Putamen (tissue), 1 donor: ENCODE measurements at places on chromosomes 2 and 18.

DNA sequence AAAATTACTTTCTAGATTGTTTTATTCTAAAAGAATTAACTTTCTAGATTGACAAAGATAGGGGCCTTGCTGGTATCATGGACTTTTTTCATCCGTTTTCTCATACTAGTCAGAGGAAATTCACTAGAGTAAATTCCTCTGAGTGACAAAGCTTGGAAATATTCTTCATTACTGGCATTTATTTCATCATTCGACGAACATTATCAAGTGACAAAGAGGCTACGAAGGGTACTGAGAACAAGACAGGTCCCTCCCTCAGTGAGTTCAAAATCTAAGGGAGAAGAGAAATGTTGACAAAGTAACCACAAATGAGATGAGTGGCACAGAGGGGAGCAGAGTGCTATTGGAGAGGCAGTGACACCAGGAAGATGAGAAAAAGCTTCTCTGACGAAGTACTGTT is 4.3 kb downstream of the EPG5 start:
- DNase-seq: no peak

GRCh38 chr2:15352363-15352762 is 208.8 kb downstream of the NBAS start:
- DNase-seq: no peak

- no peak for DNase-seq
Measured at GRCh38 chr2:85564144-85564563, 2.9 kb upstream of the GGCX start.

GRCh38 chr18:47341678-47342077 is 90.2 kb upstream of the SKOR2 start:
- no peak for DNase-seq

DNA sequence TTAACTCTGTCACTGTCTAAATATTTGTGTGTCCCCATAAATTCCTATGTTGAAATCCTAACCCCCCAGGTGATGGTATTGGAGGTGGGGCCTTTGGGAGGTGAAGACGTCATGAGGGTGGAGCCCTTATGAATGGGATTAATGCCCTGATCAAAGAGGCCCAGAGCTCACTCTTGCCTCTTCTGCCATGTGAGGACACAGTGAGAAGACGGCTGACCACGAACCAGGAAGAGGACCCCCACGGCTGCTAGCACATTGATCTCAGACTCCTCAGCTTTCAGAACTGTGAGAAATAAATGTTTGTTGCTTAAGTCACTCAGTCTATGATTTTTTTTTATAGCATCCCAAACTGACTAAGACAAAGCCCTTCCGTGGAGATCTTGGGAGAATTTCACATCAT is 71.2 kb downstream of the BCL2L11 start:
- no peak for DNase-seq

DNA sequence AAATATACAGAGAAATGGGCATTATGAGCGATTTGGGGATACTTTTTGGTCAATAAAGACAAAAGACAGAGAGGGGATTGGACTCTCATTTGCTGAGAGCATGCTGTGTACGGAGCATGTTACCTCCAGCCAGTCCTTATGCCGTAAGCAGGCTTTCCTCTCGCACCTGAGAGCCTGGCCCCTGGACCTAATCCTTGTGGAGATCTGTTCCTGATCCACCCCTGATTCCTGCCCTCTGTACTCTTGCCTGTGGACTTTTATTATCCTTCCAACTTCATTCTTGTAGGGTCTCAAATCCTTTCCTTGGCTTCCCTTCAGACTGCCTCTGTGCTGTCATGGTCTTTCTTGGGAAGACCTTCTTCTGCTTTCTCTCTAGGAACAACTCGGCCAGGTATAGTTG is 803.1 kb upstream of the RAB6C start:
- DNase-seq: no peak

DNA sequence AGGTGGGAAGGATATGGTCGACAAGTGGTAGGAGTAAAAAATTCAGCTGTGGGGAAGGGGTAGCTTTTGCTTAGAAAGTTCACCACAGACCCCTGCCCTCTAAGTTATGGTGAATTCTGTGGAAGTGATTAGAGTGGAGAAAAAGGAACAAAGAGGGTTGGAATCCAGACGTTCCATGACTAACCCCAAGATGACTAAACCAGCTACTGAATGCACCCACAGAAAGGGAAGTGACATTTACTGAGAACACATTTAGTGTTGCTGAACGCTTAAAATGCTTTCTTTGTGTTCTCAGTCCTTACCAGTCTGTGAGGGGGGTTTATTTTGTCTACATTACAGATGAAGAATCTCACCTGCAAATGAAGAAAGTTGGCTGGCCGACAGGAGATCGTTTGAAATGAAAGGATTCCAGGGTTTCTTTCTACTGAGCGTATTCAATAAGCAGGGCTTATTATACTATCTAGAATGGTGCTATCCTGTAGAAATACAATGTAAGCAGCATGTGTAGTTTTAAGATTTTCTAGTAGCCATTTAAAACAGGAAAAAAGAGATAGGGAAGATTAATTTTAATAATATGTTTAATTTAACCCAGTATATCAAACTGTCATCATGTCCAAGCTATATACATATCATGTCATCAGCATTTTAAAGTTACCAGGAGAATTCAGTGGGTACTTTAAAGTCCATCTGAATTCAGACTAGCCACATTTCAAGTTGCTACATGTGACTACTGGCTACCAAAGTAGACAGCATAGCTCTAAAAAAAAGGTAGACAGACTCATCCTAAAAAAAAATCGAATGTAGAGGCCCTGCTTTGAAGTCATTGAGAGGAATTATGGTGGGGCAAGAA is 60.1 kb downstream of the LIMS1 start:
- peak; percentile 62 for DNase-seq

- no peak for DNase-seq
Measured at GRCh38 chr18:47345291-47345690, 93.8 kb upstream of the SKOR2 start.

DNA sequence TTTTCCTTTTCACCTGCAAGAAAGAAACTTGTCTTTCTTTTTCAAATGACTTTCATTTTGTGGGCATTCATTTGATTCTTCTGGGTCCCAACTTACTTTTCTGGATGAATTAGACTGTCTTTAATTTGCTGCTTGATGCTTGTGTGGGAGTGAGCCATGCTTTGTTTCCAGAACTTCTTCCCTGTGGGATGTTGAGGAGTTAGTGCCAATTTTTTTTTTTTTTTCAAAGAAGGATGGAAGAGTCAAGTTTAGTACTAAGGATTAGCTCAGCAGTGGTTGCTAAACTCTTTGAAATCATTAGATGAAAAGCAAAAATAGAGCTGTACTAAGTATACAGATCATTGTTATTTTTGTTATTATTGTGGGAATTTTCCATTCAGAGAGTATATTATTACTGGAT is 17.2 kb upstream of the KCTD1 start:
- DNase-seq: no peak

- DNase-seq: no peak
Measured at GRCh38 chr2:173414823-173415322, 60.2 kb downstream of the CDCA7 start.

- no peak for DNase-seq
Measured at GRCh38 chr2:25168256-25169072, at the start of gene POMC. POMC (minus strand) TSS chr2:25168580; CDS start chr2:25164772, 3,808 bp downstream.

DNA sequence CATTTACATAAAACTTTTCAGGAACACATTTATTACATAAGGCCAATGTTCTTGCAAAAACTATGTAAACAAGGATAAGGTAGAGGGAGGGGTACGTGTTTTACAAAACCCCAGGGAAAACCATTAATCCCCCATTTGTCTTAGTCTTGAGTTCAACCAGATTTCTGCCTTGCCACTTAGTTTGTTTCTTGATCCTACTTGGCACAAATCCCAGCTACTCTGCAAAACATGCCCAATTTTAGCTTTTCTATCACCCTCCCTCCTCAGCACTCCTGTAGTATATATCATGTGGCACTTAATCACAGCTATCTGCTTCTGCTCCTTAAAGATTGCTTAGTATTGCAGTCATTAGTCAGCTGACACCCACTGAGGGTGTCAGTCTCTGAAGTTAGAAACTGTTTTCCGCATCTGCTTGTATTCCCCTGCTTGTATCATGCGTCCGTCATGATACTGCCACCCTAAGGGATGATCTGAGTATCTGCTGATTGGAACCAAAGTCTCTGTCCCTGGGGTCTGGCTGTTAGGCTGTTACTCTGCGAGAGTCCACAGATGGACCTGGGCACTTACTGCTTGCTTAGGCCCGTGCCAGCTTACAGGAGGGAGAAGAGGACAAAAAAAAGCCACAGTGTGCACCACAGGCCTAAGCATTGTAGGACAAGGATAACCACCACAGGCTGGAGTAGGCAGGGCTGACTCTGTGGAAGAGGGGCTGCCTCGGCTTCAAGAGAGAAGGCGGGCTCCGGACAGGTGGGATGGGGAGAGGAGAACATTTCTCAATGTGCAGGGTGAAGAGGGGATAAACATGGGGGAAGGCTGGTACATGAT is 82.2 kb downstream of the EPAS1 start:
- DNase-seq: peak; percentile 47

DNA sequence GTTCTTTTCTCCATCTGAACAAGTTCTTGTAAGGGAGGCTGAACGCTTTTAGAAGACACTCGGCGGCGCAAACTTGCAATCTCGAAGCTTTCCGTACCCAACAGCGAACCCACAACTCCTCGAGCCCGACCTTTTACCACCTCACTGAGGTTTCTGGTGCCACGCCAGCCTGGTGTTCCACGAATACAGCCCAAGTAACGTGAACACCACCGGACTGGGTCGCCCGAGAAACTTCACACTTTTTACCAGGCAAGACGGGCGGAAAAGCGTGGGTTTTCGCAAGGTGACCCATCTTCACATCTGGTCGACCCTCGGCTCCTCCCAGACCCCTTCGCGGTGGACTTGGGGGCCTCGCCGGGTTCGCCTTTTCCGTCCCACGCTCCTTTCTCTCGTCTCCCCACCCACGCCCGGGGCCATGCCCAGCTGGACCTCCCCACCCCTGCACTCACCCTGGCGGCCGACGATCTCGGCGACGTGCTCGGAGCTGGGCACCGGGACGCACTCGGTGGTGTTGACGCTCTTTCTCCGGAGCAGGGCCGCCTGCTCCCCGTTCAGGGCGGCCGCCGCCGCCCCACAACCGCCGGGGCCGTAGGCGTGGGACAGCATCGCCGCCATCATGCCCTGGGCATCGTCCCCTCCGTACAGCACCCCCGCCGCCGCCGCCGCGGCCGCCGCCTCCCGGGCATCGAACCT is 1.2 kb downstream of the MEX3C start:
- no peak for DNase-seq

- peak; percentile 81 for DNase-seq
Measured at GRCh38 chr18:63322908-63323634, 3.5 kb upstream of the BCL2 start.

- no peak for DNase-seq
Measured at GRCh38 chr2:233179848-233180366, 71.6 kb upstream of the ATG16L1 start.

DNA sequence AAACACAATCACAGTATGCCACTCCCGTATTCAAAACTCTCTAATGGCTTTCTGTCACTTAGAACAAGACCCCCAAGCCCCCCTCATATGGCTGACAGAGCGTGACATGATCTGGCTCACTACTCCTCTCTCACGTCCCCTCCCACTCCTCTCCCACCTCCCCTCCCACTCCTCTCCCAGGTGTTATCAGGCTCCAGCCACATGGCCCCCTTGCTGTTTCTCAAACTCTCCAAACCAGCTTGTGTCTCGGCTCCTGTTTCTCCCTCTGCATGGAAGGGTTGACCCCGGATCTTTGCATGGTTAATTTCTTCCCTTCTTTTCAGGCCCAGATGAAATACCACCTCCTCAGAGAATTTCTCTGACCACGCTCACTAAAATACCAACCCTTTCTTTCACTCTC is 180.8 kb downstream of the SLC8A1 start:
- DNase-seq: no peak

DNA sequence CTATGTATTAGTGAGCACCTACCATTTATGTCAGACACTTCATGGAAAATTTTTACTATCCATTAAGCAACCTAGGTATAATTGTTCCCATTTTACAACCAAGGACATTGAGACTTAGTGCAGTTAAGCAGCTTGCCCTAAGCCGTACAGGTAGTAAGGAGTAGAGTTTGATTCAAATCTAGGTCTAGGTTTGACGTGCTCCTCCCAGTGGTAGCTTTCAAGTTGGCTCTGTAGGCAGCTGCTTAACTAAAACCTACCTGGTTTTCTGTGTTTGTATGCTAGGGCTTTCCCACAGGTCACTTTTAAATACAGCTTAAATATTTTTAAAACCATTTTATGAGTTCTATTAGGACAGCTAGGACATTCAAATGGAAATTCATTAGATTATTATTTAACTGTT is 69.7 kb downstream of the NUP35 start:
- DNase-seq: no peak

GRCh38 chr2:2175381-2176090 is 155.5 kb downstream of the MYT1L start:
- no peak for DNase-seq

DNA sequence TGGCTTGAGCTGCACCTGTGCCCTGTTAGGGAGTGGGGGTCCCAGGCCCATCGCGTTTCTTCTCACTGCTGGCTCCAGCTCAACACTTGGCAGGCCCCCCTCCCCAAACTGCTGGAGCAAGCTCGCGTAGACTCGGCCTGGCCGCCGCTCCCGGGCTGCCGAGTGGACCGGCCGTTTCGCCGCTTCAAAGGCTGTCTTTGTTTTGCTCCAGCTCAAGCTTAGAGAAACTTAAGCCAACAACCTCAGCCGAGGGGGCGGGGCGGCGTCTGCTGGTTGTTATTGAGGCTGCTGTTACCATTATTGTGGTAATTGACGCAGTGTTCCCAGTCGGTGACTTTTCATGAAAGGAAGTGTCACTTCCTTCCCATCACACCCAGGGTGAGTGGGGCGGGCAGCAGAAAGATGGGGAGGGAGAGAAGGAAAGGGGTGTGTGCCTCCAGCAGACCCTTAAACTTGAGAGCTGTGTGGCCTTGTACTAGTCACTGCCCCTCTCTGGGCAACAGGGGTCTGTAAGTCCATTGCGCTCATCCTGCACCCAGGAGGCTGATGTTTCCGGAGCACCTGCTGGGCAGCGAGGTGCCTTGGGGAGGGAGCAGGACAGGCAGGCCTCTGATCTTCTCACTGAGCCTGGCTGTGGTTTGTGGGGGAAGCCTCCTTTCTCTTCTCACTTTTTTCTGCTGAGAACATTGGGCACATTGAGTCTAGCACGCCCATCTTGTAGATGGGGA is 2.1 kb downstream of the ARID5A start:
- peak; percentile 78 for DNase-seq

GRCh38 chr18:71020342-71021029 is 731.6 kb downstream of the SOCS6 start:
- no peak for DNase-seq

DNA sequence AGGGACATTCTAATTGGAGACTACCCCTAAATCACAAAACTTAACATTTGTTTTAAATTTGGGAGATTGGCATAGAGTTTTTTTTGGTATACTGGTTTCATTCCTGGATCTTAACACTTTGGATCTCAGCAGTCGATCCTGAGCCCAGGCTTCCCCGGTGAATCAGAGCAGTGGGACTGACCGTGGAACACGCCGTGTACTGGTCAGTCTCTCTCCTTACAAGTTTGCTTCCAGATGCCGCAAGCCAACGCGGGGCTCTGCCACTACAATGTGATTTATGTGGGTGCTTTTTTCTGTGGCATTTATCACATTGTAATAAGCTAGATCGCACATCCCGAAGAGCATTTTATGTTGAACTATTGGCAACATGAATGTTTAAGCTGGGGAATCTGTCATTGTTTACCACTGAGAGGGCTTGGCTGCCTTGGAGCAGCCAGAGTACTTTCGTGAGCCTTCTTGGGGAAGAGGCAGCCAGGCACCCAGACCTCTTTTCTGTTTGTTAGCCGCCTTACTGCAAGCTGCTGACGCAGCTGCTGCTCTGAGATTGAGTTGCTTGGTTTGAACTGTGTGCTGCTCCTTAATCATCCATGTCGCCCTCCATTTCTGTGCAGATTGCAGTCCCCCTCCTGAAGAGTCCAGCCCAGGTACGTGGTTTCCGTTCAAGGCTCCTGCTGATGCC is 49.3 kb downstream of the COA5 start:
- no peak for DNase-seq
